ENCODE measurements at places on chromosomes 6 and 20.
A peak's percentile ranks its signal among the peaks of the same experiment; 100 is the strongest.

- DNase-seq = no peak
These were observed 42.6 kb upstream of the NXT1 start for GRCh38 chr20:23308024-23308423.

DNA sequence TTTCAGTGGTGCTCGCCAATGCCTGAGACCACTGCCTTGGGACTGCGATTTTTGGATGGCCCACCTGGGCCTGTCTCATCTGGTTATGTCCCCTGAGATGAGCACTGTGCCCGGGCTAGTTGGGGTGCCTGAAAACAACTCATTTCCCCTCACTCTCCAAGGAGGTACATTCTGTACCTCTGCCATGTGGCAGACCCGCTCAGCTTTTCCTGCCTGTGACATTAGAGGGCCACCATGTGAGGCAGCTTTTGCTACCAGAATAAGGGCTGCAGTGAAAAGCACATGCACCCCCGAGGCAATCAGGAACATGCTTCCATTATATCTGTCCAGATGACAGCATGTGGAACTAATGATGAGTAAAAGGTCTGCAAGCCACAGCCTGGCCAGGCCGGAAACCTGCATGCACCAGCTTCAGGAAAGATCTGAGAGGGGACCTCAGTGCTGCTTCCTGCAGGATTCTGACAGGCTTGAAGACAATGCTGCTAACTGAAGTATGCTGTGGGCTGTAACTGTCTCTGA lies 11.3 kb upstream of the SRSF6 start:
- DNase-seq = no peak

- DNase-seq = peak; percentile 32
These were observed 8.4 kb downstream of the FOXS1 start for GRCh38 chr20:31836853-31837608.

GRCh38 chr6:130012728-130013127 lies 5.7 kb upstream of the L3MBTL3 start:
- DNase-seq = no peak

DNA sequence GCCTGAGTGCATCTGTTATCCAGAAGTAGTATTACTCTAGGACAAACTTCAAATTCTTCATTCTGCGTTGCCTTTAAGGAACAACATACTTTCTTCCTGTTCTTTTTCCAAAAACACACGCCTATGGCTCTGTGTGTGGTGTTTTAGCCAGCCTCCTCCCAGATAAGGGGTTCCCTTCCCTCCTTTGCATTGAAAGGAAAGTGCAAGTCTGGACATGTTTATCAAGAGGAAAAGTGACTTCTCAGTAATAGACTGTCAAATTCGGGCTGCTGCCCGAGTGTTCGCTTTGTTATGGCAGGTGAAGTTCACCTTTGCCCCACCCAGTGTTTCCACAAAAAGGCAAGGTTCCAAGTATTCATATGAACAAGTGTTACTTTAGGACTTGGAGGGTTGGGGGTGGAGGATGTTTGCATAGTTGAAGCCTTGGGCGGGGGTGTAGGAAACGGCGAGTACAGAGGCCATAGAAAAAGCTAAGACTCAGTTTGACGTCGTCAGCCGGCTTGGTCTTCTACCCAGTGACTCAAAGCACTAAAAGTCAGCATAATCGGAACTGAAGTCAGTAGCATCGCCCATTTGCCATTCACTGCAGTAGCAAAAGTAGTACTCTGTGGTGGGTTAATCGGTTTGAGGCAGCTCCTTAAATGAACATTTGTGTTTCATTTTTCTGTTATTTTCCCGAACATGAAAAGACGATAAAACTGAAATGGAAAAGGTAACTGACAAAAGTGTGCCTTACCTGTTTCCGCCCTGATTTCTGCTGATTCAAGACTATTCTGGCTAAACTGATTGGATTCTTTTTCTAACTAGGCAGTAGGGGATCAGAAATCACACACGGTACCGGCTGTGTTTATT lies 12.5 kb downstream of the PRDM1 start:
- peak; percentile 30 for DNase-seq

DNA sequence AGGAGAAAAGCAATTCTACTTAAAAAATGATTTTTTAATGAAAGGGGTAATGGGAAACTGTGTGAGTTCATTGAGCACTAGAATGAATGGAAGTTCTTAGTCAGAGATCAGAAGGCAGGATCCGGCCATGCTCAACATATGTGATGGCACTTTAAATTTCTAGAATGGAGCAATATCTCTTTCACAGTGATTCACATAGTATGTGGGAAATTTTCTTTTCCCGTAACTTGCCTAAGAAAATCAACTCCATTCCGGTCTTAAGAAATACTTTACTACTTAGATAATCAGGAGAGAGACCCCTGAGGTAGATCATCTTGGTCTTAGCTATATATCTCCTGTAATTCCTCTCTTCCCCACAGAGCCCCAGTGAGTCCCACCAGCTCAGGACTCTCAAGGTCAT lies 131.8 kb downstream of the SCML4 start:
- peak; percentile 63 for DNase-seq

GRCh38 chr6:46090115-46091079 lies 39.4 kb upstream of the ENPP4 start:
- peak; percentile 40 for DNase-seq

DNA sequence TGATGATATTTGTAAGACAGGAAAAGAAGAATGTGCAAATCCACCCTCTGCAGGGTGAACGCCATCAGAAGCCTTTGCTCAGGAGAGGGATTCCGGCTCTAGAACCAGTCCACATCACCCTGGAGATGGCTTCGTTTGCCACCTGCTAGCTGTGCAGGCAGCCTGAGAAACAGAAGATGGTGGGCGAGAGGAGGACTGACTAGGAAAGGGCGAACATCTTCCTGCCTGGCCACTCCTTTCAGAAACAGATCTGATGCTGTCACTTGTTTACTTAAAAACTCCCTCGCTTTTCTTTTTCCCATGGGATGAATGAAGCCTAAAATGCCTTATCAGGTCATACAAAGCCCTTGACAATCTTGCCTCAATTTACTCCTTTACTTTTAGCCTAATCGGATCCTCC lies 1.2 kb downstream of the PTPRA start:
- DNase-seq = peak; percentile 9

DNA sequence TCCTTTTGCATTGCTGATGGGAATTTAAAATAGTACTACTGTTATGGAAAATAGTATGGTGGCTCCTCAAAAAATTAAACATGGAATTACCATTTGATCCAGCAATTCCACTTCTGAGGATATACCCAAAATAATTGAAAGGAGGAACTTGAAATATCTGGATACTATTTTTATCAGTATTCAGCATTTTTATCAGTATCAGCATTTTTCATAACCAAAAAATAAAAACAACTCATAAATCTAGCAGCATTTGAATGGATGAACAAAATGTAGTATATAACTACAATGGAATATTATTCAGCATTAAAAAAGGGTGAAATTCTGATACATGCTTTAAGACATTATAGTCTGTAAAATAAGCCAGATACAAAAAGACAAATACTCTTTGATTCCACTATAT lies 763.4 kb upstream of the MAN1A1 start:
- DNase-seq = no peak

GRCh38 chr20:9236458-9236857 lies 167.6 kb downstream of the PLCB4 start:
- no peak for DNase-seq

- no peak for DNase-seq
These were observed 70.8 kb downstream of the EYA4 start for GRCh38 chr6:133312006-133312405.

DNA sequence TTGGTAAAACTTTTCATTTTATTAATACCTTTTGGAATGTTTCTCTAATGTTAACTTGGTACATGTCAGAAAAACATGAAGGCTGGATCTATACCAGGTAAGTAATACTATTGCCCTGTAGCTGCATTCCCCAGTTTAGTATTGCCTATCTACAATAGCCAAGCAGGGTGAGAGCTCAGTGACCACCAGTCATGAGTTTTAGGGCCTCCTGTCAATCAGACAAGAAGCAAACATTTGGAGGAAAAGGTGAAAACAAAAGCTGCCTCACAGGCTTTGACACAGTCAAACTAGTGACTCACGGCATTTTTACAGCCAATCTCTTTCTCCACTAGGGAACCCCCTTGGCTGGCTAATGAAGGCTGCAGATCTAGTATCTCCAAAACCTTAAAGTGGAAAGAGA lies 9.5 kb upstream of the CDC5L start:
- no peak for DNase-seq

Measured in HCEC 1CT (cell line).